Activated CD4-positive, alpha-beta memory T cell treated with anti-CD3 and anti-CD28 coated beads, Interleukin-2, amount 10 ng/mL, durations not matched to agents 7 days and 5 days (primary cell): ENCODE measurements at places on chromosomes 11 and 22.

- DNase-seq = no peak
Measured at GRCh38 chr11:99366546-99366945, 345.8 kb downstream of the CNTN5 start.

DNA sequence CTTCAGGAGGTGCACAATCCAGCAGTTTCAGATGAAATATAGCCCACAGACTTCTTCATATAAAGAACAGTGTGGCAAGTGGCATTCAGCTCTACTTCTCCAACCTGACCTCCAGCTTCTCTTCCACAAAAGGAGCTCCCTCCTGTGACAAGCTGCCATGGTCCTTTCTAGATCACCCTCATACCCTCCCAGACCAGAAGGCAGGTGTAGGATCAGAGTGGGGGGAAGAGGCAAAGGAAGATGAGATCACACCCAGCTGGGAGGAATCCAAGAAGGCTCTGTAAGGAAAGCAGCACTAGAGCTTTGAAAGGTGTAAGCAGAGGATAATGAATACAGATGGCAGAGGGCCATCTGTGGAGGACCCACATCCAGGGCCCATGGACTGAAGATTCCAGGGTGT is 7.6 kb downstream of the CLPB start:
- no peak for DNase-seq

DNA sequence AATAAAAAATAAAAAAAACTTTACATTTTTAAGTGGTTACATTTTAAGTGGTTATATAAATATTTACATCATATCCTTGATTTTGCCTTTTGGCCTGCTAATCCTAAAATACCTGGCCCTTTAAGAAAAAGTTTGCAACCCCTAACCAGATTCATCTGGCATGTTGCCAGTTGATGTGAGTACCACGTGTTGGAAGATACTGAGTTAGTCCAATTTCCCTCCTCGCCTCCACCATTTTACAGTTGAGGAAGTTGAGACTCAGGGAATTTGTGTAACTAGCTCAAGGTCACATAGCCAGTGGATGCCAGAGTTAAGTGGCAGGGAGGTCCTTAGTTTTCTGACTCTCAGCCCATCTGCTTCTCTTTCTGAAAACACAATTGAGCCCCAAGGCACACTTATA is 5.1 kb downstream of the ELF5 start:
- DNase-seq = no peak

- DNase-seq = no peak
Measured at GRCh38 chr22:44207981-44208317, 27.2 kb downstream of the PARVG start.
